Stimulated activated naive CD8-positive, alpha-beta T cell treated with anti-CD3 and anti-CD28 coated beads, Interleukin-15, Interleukin-2, amounts not matched to agents 100 U/mL and 50 U/mL, for 24 hours (primary cell): ENCODE measurements at places on chromosomes 3 and 15.
A peak's percentile ranks its signal among the peaks of the same experiment; 100 is the strongest.

DNA sequence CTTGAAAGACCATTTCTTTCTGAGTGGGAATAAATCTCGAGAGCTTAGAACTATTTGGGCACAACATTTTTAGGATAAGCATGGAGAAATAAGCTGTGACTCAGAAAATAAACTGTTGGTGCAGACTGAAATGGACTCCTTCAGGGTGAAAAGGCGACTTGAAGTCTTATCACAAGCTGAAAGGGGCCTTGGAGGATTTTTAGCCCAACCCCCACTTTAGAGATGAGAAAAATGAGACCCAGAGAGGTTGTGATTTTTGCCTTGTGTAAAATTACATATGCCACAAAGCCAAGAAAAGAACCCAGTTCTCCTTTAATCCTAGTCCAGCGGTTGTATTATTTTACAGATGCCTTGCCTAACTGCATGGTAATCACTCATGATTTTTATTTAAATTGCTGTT, 1.5 kb downstream of the ATP1B3 start:
- DNase-seq: no peak

DNA sequence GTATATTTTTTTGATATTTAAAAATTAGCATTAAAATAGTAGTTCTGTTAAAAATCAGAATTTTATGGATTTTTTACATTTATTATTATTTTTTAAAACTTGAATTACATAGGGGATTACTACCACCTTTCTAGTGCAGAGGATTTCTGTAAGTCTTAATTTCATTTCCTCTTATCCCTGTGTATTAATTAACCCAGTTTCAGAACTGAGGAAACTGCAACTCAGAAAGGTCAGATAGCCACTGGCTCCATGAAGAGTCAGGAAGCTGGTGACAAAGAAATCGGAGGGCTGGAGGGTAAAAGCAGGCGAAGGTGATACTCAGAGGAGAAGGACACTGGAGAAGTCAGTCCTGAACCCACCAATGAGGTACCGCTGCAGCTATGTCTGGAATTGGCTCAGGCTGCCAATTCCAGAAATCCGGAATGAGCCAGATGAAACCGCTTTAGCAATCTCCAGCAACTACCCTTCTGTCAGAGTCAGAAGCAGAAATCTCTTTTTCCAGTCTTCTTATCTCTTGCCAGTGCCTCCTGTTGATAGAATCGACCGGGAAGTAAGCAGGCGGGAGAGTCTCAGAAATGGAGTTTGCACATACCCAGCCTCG, 308.5 kb downstream of the SV2B start:
- DNase-seq: no peak

- no peak for DNase-seq
Observed at GRCh38 chr15:69848551-69849231, 249.0 kb downstream of the TLE3 start.

DNA sequence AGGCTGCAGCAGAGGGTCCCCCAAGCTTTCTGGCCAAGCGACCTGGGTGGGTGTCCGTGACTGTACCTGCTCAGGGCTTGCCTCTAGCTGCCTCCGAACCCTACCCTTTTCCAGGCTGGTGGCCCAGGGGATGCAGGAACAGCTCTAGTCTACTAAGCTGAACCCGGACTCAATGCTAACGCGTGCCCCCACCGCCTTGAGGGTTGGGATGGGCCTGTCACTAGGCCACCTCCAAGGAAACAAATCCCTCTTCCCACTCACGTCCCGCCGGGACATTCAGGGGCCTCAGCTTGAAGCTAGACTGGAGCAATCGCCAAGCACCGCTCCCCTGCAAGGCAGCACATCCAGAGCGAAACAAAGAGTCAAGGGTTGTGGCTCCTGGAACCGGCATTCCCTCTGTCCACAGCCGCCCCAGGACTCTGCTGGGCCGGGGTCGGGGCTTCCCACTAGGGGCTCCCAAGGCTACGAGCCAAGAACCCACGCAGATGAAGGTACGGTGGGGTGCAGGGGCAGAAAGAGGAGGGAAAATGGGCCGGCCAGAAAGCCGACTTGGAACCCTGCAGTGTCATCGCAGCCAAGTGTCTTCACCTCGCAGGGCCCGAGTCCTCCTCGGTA, 2.9 kb downstream of the FBXL22 start:
- DNase-seq: peak; percentile 33

GRCh38 chr3:152646004-152646403, 188.9 kb upstream of the P2RY1 start:
- no peak for DNase-seq

- DNase-seq: no peak
Observed at GRCh38 chr3:110414855-110415254, 656.8 kb upstream of the NECTIN3 start.

DNA sequence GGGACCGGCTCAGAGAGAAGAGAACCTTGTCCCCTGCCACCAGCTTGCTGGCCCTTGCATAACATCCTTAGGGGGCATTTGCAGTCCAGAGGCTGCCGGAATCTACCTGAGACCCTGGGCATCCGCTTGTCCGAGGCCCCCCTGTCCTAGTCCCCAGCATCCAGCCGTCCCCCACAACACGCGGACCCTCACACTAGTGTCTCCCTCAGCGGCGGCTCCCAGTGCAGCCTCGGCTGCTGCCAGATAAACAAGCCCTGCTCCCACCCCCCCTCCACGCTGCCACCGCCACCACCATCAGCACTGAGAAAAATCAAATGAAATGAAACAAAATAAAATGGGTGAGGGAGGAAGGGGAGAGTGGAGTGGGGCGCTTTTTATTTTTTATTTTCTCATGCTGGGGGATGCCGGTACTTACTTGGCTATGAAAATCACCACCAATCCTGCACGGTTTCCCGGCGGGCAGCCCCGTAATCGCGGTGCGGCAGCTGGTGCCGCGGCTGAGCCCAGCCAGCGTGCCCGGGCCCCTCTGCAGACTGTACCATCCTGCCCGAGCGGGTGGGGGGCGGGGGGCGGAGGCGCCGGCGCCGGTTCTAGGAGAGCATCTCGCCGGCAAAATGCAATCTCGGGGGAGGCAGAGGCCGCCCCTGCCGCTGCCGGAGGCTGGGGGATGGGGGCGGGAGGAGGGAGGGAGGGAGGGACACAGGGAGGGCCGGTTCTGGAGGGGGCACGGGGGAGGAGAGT, at the start of gene ATP2B2:
TSS of gene ATP2B2 (minus strand) at position 537 of the 741 bp plus-strand sequence. CDS start 56,043 bp downstream, outside the sequence.
- peak; percentile 15 for DNase-seq
